ENCODE measurements at places on chromosomes 3 and 15.
A peak's percentile ranks its signal among the peaks of the same experiment; 100 is the strongest.

DNA sequence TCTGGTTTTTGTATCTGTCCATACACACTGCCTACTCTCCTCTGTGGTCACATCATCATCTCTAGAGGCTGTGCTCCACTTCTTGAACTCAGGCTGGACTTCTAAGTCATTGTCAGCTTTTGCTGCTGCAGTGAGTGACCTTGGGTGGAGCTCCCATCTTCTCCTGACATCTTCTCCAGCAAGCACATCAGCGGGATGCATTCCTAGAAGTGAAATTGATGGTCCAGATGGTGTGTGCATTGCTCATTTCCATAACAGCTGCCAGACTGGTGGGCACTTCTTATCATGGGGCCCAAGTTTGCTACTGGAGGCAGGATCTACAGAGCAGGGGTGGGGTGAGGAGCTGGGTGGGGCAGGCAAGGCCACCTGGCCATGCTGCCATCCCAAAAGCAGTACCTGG is 109.9 kb downstream of the DNAJB8 start:
- DNase-seq: no peak

DNA sequence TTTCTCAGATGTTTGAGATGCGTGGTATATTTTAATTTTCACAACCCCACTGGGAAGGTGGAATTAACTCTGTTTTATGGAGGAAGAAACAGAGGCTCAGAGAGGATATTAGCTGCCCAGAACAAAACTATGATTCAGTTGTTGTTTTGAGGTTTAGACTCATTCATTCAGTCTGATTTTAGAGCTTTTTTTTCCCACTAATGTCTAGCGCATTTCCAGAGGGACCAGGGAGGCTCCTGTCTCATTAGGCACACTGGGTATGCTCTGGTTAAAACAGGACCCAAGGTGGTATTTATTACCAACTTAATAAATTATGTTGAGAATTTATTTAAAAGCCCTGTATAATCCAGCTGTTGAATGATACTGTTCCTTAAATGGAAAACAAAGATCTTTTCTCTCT is 272.0 kb upstream of the RGMA start:
- DNase-seq: no peak

DNA sequence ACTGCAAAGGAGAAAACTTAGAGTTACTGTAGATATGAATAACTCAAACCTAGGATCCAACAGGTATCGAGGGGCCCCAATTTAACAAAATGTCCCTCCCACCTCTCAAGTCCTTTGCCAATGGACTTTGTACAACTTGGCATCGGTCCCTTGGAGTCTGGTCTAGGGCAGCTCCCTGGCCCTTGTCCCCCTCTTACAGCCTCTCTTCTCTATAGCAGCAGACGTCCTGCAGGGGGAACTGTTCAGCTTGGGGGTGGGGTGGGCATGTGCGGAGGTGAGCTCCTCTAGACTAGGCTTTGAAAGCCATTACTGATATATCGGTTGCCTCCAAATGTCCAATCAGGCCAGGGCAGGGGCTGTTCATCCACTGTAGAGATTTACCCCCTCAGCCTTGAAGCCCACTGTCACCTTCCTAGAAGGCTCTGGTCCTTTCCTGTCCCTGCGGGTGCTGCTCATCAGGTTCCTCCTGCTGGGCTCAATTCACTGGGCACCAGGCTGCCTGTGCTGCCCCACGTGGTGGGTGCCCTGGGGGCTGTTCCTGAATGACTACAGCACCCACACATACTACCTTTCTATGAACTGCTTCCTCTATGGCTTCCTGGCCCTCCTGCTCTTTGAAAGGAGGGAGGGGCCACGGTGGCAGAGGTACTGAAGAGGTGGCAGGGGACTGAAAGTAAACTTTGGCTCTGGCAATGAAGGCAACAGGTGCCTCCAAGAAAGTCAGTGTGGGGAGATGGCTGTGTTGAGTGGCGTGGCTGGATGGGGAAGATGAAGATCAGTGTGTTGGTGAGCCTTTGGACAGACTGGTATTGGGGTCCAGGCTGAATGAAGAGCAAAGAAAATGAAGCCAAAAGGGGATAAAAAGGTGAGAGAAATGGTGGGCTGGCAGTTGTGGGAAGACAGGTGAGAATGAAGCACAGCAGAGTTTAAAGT is 78.8 kb upstream of the MEX3B start:
- DNase-seq: no peak

GRCh38 chr15:27695726-27696125 is 403.4 kb downstream of the OCA2 start:
- no peak for DNase-seq

DNA sequence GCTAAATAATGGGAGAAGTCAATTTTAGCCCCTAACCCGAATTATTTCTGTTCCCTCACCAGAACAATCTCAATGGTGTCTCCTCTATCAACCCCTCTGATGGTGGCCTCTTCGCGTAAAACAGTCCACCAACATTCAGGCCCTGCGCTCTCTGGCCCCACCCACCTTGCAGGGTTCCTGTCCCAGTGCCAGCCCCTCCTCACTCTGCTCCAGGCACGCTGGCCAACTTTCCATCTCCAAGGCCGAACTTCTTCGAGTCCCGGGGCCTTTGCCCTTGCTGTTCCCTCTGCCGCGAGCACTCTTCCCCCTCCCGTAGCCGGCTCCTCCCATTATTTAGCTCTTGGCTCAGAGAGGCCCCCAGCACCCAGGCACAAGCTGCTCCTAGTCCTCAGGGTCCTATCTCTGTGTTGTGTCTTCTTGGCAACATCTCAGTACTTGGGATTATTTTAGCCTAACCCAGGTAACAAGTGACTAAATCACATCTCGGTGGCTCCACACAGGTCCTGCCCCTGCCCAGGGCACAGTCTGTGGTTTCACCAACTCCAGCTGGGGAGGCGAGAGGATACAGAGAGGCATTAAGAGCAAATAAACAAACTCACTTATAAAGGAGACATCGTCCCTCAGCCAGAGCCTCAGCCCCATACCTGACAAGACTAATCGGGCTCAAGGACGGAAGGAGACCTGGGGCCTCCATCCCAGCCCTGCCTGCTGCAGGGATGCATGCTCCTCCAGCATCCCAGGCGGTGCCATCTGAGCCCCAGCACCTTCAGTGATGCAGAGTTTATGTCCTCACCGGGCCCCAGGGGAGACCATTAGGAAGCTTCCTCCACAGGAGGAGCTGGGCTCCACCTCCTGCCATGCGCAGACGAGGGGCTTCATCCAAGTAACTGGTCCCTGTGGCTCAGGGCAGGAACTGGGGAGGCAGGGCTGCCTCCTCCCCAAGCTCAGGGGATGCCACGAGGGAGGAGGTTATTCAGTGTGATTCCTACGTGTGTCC is 19.7 kb upstream of the IQSEC1 start:
- no peak for DNase-seq

DNA sequence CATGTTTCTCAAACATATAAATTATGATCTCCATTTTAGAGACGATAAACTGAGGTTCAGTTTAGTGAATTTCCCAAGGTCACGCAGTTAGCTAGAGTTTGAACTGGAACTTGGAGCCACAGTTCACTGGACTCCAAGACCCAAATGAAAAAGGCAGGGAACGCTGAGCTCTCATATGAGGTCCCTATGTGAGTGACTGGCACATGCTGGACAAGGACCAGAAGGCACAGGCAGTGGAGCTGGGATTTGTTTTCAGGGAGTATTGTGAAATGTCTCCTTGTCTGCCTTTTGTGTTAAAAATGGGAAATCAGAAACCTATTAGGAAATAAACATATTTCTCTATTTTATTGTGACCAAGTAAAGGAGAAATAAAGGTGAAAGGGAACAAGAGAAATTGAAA is 63.5 kb downstream of the MESD start:
- DNase-seq: no peak

- DNase-seq: peak; percentile 38
Observed at GRCh38 chr3:153232851-153233271, 70.8 kb downstream of the RAP2B start.

DNA sequence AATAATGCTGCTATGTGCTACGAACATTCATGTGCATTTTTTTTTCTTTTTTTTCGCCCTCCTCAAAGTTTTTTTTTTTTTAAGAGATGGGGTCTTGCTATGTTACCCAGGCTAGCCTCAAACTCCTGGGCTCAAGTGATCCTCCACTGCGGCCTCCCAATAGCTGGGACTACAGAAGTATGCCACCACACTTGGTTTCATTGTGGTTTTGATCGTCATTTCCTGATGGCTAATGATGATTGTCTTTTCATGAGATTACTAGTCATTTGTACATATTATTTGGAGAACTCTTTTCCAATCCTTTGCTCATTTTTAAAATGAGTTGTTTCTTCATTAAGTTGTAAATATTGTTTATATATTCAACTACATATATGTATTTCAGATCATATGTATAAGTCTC is 48.8 kb downstream of the FBXO22 start:
- DNase-seq: no peak

DNA sequence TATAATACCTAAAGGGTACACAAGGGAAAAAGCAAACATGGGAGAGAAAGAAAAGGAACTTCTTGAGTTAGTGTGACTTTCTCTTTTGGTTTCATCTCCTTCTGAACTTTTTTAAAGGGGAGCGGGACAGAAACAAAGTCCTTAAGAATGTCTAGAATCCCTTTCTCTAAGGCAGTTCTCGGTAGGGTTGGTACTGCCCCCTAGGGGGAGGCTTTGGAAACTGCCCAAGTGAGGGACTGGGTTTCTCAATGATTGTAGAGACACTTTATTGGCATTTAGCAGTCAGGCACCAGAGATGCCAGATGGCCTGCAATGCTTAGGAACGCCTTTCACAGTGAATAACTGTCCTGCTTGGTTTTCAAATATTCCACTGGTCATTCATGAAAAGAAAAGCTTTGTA is 172.7 kb downstream of the WDR72 start:
- peak; percentile 75 for DNase-seq

DNA sequence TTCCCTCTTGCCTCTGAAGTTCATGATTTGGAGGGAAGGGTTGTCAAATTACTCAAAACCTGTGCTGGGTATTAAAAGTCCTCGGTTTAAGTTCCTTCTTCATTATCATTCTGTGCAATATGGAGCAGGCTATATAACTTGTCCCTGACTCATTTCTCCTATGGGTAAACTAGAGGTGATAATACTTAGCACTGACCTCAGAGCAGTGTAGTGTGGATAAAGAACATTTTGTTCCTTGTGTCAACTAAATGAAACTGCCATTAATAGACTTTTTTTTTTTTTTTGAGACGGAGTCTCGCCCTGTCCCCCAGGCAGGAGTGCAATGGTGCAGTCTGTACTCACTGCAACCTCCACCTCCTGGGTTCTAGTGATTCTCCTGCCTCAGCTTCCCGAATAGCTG is 2.2 kb upstream of the BBX start:
- DNase-seq: no peak

DNA sequence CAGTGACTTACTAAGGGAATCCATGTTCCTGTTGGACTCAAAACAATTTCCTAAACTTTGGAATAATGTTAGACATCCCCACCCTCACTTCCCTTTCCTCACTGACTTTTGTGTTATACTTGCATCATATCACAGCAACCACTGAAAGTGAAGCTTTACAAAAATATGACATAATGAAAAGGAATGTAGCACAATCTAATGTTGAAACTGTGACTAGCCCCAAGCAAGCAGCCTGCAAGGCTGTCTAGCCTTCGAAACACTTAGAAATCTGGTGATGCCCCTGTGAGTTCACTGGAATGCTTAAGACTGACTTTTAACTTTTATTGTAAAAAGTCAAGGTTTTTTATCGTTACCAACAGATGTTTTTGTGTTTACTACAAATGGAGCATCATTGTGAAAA is 203.7 kb upstream of the ZNF385D start:
- no peak for DNase-seq

DNA sequence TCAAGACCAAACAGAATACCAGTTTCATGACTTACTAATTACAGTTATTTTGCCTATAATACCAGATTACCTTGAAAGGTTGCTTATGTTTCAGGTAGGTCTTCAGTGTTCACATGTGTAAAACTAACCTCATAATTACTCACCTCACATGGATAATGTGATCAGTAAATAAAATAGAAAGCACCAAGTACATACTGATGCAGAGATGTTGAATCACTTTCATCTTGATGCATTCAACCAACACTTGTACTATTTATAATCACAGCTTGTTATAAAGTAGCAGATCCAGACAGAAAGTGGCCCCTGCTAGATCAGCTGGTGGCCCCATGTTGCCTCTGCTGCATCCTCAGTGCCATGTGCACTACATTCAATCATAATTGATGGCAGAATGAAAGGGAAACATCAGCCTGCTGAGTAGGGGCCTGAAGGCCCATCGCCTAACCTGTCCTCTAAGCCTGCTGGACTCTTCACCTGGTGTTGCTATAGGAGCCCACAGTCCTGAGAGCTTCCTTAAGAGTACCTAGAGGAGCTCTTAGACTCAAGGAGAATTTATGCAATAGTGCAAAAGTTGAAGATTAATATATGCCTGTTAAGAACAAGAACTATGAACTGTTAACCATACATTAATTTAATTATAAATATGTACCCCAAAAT is 154.3 kb downstream of the PLCL2 start:
- DNase-seq: no peak

GRCh38 chr15:51759557-51760070 is 8.2 kb downstream of the TMOD2 start:
- DNase-seq: peak; percentile 97

Data from foreskin melanocyte (primary cell).